ENCODE measurements at places on chromosomes 7 and 10. TPM values are rescaled to one million over a fixed set of nuclear protein-coding genes. Genes with fewer than 3 reads are reported as not detected.

PKD2L1 gene
- 0.09 TPM for total RNA-seq

DGKB gene
- not detected for total RNA-seq

PPP1R9A gene
- total RNA-seq, result 3.8 TPM

LAMB4 gene
- total RNA-seq, result 0.19 TPM

ELN gene
- 0.13 TPM for total RNA-seq

CFAP70 gene
- 0.10 TPM for total RNA-seq

ZP3 gene
- 22.2 TPM for total RNA-seq

CC2D2B gene
- not detected for total RNA-seq

ZNF316 gene
- total RNA-seq, result 13.9 TPM

VAX1 gene
- total RNA-seq, result 1.5 TPM

SORCS1 gene
- not detected for total RNA-seq
